ENCODE measurements at places on chromosomes 13 and 19.

DNA sequence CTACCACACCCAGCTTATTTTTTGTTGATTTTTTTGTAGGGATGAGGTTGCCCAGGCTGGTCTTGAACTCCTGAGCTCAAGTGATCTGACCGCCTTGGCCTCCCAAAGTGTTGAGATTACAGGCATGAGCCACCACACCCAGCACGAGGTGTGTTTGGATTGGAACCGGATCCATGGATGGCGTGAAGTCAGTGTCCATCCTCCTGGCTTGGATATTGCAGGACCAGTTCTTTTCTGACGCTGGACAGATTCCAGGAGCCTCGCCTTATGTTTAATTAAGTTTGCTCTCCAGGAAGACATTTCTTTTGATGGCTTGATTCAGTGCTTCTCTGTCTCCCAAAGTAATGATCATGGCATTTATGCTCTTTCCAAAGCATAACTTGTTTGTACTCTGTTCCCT, 14.4 kb upstream of the RFXAP start:
- no peak for DNase-seq

DNA sequence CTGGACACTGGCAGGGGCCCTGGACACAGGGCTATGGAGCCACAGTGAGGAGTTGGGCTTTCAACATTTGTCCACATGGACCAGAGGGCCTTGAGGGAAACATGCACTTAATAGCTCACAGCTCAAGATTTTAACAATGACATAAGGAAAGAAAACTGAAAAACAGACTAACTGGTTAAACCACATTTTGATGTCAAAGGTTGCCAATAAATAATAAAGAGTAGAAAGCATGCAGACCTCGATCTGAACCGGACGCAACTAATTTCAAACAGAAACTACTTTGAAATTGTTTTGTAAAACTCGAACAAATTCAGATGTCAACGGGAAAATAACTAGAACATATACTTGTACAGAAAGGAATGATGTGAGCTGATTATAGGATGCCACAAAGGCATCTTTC, 15.5 kb upstream of the ZNF888 start:
- DNase-seq = no peak

GRCh38 chr19:45952686-45953505, 20.8 kb downstream of the NOVA2 start:
- DNase-seq = no peak

DNA sequence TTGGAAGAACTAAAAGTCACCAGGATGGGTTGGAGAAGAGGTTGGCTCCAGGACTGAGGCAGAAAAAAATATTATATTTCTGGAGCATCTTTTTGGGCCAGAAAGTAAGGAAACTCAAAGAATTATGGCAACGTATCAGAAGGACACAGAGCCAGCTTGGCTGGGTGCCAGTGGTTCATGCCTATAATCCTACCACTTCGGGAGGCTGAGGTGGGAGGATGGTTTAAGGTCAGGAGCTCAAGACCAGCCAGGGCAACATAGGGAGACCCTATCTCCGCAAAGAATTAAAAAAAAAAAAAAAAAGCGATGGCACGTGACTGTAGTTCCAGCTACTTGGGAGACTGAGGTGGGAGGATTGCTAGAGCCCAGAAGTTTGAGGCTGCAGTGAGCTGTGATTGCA, 108.1 kb downstream of the GADD45B start:
- DNase-seq = no peak

DNA sequence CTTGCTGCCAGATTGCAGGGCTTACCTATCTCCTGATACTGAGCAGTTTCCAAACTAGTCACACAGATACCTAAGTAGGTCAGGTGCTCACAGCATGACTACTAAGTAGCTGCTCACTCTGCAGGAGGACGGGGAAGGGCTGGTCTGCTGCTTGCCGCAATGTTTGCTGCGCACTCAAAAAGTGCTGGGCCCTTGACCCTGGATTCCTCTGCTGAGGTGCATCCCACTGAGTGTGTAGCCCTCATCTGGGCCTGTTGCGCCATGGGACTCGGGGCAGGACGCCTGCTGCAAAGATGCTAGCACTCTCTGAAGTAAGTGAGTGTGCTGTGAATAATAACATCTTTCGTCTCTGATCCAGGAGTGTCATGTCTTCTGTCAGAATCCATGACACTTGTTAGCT, 59.2 kb upstream of the MEDAG start:
- DNase-seq = no peak

DNA sequence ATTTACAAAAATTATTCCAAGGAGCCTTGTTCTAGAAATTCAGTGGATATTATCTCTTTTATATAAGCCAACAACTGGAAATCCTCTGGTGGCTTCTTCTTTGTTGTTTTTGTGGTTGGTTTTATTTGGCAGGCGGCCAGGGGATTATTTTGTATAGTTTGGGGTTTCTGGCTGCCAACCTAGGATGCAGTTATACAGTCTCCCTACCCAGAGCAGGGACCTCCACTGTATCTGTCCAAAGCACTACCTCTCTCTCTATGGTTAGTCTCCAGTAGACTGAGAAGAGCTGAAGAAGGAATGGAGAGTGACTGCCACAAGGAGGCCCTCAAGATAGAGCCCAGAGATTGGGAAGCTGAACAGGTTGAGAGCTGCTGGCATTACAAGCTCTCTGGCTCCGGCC, 80.2 kb downstream of the ZAR1L start:
- DNase-seq = no peak
